ENCODE measurements at places on chromosomes 12 and 14.

- no peak for DNase-seq
Measured at GRCh38 chr14:102508774-102509745, 516 bp downstream of the ANKRD9 start.

DNA sequence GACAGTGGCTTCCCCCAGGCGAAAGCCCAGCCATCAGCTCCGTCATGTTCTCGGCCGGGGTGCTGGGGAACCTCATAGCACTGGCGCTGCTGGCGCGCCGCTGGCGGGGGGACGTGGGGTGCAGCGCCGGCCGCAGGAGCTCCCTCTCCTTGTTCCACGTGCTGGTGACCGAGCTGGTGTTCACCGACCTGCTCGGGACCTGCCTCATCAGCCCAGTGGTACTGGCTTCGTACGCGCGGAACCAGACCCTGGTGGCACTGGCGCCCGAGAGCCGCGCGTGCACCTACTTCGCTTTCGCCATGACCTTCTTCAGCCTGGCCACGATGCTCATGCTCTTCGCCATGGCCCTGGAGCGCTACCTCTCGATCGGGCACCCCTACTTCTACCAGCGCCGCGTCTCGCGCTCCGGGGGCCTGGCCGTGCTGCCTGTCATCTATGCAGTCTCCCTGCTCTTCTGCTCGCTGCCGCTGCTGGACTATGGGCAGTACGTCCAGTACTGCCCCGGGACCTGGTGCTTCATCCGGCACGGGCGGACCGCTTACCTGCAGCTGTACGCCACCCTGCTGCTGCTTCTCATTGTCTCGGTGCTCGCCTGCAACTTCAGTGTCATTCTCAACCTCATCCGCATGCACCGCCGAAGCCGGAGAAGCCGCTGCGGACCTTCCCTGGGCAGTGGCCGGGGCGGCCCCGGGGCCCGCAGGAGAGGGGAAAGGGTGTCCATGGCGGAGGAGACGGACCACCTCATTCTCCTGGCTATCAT, 663 bp downstream of the PTGER2 start:
- DNase-seq, result peak; percentile 44

- DNase-seq, result no peak
Measured at GRCh38 chr14:37969511-37969979, 238.2 kb upstream of the SSTR1 start.

DNA sequence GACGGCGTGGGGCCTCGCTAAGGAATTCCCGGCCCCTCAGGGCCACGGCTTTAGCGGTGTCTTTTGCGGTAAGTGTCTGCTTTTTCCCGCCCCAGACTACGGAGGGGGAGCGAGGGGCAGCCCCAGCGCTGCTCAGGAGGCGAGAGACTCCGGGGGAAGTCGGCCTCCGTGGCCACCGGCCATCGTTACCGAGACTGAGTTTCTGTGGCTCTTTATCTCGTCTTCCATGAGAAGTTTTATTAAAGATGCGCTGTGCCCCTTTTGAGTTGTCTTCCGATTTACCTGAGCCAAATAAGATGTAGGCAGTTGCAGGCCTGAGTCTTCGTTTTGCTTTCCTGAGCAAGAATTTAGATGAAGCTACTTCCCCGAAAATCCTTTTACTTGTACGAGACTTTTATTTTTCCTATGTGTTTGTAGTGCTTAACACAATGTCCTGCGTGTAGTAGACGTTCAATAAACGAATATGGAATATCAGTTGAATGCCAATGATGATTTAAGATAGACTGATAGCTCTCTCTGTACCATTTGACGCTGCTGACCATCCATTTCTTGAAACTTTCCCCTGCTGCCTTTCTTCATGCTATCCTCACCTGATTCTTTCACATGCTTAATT, 462 bp downstream of the SRP54 start:
- DNase-seq, result no peak

- DNase-seq, result no peak
Measured at GRCh38 chr12:111410431-111411184, 4.9 kb downstream of the SH2B3 start.

- DNase-seq, result no peak
Measured at GRCh38 chr14:26180221-26180620, 417.6 kb downstream of the NOVA1 start.

- DNase-seq, result no peak
Measured at GRCh38 chr14:99575043-99576023, 28.7 kb downstream of the CCDC85C start.

All from activated naive CD4-positive, alpha-beta T cell treated with anti-CD3 and anti-CD28 coated beads for 36 hours (primary cell).